ENCODE measurements at places on chromosomes 11 and 22. TPM values are rescaled to one million over a fixed set of nuclear protein-coding genes. Genes with fewer than 3 reads are reported as not detected.

The SCUBE2 gene
- 1.7 TPM for total RNA-seq

DNA sequence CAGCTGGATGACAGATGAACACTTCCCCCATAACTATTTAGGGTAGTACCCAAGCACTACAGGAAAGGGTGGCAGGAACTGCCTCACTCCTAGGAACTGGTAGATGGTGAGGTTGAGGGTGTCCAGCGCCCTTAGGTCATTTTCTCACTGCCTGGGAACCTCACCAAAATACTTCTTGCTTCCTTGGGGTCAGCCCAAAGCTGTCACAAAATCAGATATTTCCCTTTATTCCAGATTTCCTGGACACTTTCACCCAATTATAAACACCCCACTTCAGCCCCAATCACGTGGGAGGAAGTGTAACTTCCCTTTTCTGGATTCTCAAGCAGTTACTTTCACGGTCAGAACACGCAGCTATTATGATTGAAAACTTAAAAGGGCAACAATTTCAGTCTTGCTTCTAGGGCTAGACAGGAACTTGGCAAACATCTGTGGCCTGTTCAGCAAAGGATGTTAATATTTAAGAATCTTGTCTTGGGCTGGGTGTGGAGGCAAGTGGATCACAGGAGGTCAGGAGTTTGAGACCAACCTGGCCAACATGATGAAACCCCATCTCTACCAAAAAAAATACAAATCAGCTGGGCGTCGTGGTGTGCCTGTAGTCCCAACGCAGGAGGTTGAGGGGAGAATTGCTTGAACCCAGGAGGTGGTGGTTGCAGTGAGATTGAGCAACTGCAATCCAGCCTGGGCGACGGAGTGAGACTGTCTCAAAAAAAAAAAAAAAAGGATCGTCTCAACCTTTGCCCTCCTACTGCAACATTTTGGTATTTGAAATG, 4.0 kb downstream of the FTH1 start:
- DNase-seq, result no peak

The CD3D gene
- total RNA-seq, result not detected

- no peak for DNase-seq
Observed at GRCh38 chr22:39924286-39924685, 23.4 kb downstream of the GRAP2 start.

The KDM4E gene
- total RNA-seq, result not detected

The ROM1 gene
- total RNA-seq, result 1.8 TPM

The ZNF214 gene
- 6.5 TPM for total RNA-seq

The KCTD14 gene
- total RNA-seq, result 5.4 TPM

DNA sequence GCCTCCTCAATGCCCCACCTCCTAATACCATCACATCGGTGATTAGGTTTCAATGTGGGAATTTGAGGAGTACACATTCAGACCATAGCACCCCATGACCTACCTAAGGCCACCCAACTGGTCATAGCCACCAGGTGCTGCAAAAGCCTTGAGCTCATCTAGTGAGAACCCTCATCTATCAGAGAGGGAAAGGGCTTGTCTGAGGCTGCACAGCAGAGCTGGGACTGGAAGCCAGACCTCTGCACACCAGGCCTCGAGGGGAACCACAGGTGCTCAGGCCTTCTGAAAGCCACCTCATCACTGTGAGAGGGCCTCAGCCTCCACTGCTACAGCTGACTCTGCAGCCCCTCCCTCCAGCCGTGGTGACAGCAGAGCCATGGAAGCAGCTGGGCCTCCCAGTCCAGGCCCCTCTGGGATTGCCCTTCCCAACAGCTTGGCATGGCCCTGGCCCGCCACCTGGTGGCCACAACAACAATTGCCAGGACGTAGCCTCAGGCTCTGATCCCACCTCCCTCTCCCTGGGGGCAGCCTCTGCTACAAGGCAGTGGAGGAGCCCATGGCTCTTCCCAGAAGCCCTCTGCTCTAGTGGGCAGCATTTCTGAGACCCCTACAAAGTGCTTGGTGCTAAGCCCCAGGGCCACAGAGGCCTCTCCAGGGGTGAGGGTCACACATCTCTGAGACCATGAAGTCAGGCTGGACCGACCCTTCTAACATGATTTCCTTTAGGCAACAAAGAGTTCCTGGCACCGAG, 41.0 kb upstream of the PRDM11 start:
- peak; percentile 84 for DNase-seq

- no peak for DNase-seq
Observed at GRCh38 chr11:81070948-81071347, 1630.1 kb upstream of the TENM4 start.

- no peak for DNase-seq
Observed at GRCh38 chr22:45426387-45426786, 12.9 kb downstream of the RIBC2 start.

The LDLRAD3 gene
- total RNA-seq, result 40.7 TPM

The SH3BP1 gene
- 31.9 TPM for total RNA-seq

- no peak for DNase-seq
Observed at GRCh38 chr22:35033635-35034296, 32.2 kb upstream of the ISX start.

The CD3E gene
- total RNA-seq, result not detected

Measured in mesothelial cell of epicardium (in vitro differentiated cells).